Pancreas (tissue), 10 donors: ENCODE measurements at places on chromosomes 1 and 21. TPM values are rescaled to one million over a fixed set of nuclear protein-coding genes. Genes with fewer than 3 reads are reported as not detected.
A peak's percentile ranks its signal among the peaks of the same experiment; 100 is the strongest.

Gene OR2AK2
- total RNA-seq, result not detected

GRCh38 chr21:19198801-19199200 is 795.2 kb upstream of the TMPRSS15 start:
- DNase-seq, result no peak

GRCh38 chr21:37542512-37542911 is 175.9 kb downstream of the DYRK1A start:
- no peak for DNase-seq

Gene ZNF683
- 0.47 TPM for total RNA-seq

DNA sequence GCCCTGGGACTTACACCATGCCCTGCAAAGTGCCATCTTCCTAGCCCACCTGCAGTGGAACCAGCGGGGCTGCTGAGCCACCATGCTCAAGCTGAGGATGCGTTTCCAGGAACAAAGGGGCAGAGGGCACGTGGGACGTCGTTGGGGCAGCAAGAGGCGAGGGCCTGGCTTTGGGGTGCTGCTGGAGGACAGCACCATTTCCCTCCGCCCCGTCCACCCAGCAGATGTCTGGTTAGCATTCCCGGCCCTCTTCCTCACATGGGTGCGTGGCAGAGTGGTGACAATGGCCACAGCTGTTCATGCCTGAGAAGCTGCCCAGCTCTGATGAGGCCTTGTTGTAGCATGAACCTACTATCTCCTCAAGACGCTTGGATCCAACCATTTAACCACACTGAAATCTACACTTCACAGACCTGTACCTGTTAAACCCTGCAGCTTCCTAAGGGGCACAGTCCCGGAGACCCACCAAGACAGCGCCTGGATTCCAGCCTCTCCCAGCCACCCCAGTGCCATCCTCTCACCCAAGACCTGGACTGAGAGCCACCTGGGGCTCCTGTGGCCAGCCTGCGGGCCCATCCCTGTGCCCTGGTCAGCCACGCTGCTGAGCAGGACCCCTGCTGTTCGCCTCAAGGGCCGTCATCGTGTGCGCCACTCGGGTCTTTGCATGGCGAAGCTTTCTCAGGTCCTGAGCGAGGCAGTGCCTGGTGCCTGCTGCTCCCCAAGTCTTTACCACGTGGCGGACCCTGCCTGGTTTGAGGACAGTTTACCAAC is 33.2 kb downstream of the SLC45A1 start:
- DNase-seq, result no peak

DNA sequence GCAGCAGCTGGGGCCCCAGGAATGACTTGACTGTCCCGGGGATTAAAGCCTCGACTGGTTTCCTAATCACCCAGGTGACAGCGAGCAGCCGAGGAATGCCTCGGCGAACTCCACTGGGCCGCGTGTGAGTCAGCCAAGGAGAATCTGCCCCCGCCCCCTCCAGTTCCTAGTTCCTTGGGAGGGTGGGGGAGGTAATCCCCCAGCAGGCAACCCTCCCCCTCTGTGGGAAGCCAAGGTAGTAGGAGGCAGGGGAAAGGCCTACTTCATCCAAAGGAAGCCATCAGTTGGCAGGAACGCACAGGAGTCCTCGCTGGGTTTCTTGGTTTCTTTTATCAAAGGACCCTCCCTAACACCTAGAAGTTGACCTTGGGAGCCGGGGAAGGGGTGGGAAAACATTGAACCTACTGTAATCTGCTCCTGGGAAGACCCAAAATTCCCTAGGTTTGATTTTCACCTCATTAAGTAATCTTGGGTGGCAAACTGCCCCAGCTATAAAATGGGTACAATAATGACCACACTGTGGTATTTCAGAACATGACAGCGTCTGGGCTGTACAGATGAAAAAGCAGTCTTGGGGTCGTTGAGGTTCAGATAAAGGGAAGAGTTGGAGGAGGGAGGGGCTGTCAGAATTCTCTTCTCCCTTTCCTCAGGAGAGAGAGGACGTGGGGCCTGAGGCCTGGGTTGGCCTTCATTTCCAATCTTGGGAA is 1.4 kb downstream of the TENT5B start:
- DNase-seq, result peak; percentile 54

Gene PLPPR5
- total RNA-seq, result 0.06 TPM

DNA sequence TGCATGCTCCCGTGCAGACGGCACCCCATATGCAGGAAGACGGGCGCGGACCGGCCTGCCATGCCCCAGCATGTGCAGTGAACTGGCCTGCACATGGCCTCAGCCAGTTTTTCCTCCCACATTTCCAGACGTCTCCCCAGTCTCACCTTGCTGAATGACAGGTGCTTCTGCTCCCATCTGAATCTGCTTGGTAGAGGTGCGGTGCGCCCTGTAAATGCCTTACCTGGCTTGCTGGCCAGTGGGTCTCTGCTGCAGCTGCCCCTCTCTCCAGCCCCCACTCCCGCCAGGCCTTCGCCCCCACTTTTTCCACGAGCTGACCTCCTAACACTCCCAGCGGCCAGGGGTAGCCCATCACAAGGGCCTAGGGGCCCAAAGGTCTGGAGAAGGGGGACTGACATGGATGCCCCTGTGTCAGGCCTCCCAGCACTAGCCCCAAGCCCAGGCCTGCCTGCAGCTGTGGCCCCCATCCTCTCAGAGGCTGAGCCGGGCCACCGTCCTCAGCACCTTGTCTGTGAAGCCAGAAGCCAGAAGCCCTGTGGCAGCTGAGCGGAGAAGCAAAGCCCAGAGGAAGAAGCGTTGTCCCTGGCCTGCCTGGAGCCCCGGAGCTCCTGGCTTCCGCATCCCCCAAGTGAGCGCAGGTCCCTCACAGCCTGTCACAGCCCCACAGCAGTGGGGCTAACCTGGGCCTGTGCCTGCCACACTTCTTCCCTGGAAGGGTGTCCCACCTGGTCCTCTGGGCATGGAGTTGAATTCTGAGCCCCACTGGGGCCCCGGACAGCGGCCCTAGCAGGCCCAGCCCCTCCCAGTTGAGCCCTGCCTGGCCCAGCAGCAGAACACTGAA is 3.7 kb upstream of the SLC19A1 start:
- DNase-seq, result peak; percentile 62

Gene SLAMF6
- 0.38 TPM for total RNA-seq

GRCh38 chr1:165734906-165735305 is 33.8 kb downstream of the TMCO1 start:
- DNase-seq, result no peak

DNA sequence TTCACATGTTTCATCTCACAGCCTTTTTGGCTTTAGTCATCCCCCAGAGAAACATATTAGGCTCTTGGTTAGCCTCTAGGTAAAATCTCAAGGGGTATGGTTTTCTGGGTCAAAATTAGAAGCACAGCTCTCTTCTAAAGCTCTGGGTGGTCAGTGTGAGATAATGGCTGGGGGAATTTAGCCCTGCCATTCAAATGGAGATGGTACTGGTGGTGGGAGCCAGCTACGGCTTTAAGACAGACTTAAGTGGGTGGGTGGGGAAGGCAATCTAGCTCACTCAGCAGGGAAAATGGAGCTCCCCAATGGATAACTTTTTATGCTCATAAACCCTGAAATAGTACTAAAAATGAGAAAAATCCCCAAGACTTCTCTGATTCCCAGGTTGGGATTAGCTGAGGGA is 5.7 kb downstream of the TEX38 start:
- DNase-seq, result no peak

DNA sequence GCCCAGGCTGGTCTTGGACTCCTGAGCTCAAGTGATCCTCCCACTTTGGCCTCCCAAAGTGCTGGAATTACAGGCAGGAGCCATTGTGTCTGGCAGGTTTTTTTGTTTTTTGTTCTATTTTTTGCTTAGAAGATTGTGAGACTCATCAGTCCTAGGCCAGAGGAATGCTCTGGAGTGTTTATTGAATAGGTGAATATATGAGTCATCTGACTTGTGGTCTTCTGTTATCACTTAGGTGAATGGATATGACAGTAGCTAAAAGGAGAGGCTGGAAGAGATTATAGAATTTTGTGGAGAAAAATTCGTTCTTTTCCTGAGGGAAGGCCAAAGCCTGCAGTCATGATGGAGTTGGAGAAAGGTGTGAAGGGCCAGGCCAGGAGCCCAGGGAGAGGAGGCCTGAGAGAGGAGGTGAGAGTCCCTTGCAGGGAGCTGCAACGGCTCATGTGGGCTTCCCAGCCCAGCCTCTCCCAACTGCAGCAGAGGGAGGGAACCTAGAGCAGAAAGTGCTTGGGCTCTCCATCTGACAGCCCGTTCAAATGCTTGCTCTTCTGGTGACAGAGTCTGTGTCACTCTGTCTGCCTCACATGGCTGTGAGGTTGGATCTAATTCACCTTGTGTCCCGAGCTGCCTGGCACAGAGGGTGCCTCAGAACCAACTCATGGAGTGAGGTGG is 31.6 kb upstream of the ACOT11 start:
- DNase-seq, result no peak

Gene PSMA5
- 21.4 TPM for total RNA-seq

DNA sequence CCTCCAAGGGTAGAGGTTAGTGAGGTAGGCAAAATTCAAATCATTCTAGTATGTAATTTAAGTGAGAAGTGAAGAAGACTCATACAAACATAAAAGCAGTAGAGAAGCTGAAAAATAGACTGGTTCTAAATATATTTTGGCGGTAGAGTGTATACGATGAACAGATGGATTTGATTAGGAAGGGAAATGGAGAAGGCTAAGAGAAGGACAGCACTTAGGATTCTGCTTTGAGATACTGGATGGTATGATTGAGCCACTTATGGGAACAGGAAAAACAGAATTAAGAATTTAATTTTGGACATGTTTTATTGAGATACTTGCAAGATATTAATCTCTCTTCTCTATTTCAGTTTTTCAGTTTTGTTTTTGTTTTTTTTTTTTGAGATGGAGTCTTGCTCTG is 60.1 kb downstream of the EPB41 start:
- DNase-seq, result no peak

Gene GMEB1
- 4.6 TPM for total RNA-seq

- no peak for DNase-seq
Observed at GRCh38 chr1:100137602-100138001, 4.6 kb downstream of the TRMT13 start.

- DNase-seq, result no peak
Observed at GRCh38 chr1:159890390-159890789, 9.6 kb downstream of the CFAP45 start.

DNA sequence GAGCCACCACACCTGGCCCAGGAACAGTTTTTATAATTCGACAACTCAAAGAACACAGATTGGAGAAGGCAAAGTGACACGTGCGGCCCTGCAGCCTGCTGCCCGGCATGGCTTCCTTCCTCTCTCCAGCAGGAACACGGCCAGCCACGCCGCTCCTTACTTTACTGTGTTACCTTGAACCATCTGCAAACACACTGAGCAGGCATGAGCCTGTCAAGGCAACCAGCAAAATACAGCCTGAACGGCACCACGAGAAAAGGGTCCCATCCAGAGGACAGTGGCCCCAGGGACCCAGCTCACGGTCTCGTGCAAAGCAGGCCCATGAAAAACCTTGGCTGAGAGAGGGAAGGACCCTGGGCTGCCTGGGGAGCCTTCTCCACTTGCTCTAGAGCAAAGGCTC is 38.8 kb downstream of the NPHP4 start:
- no peak for DNase-seq

Gene RNF186
- 29.3 TPM for total RNA-seq

DNA sequence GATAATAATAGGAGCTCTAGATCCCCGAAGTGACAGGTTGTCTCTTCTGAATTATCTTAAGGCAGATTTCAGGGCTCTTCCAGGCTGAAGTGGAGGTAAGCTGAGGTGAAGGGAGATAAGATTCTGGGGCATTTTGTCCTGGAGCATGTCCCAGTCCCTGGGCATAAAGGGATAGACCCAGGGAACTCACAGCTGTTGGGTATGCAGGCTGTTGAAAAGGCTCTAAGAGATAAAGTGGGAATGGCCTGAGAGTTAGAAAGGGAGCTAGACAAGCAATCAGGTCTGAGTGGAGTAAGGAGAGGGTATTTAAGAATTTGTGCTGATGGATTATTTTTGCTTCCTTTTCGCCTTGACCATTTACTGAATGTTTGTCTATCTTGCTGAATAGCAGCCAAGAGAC is 123.7 kb downstream of the NOS1AP start:
- no peak for DNase-seq

Gene AGMAT
- 1.0 TPM for total RNA-seq

DNA sequence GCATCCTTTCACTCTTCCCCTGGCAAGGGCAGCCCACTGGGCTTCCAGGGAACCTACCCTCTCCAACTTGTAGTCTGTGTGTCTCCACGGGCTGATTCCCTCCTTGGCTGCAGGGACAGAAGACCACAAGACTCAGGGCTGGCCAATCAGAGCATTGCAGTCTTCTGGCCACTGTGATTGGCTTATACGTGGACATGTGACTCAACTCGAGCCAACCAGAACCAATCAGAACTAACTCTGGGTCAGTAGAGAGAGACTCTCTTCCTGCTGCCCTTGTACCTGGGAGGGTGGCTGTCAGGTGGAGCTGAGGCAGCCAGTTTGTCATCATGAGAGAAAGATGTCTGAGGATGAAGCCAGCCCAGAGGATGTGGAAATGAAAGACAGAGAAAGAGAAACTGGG is 64.0 kb downstream of the DHRS3 start:
- DNase-seq, result peak; percentile 0

DNA sequence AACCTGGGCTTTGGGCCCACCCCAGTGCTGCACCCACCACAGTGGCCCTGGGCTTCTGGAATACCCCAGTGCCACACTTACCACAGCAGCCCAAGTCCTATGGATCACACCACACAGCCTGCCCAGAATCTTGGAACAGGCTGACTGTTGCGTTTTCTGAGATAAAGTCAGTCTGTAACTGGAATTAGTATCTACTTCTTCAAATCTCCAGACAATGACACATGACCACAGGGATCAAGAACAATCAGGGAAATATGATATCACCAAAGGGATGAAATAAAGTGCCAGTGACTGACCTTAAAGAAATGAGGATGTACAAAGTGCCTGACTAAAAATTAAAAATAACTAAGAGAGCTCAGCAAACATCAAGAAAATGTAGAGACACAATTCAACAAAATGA is 239.7 kb upstream of the PLD5 start:
- no peak for DNase-seq

Gene ACOT11
- total RNA-seq, result 2.6 TPM

DNA sequence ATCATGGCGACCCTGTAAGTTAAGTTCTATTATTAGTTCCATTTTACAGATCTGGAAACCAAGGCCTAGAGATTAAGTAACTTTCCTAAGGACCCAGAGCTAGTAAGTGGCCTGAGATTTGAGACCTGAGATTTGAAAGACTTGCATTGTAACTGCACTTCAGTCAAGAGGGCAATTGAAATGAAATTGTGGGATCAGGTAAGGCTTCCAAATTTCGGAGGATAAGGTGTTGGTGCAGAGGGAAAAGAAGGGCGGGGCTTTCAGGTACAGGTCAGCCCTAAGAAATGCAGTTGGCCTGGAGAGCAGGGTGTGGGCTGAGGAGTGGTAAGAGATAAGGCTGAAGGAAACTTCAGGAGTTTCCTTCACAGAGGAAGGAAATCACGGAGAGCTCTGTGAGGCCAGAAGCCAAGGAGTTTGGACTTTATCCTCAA is 51.1 kb downstream of the SLC16A1 start:
- no peak for DNase-seq

- no peak for DNase-seq
Observed at GRCh38 chr1:63405987-63406386, 38.6 kb downstream of the ALG6 start.

Gene TM2D1
- total RNA-seq, result 20.5 TPM

- no peak for DNase-seq
Observed at GRCh38 chr1:231774719-231775335, 148.2 kb downstream of the DISC1 start.

Gene PROK1
- not detected for total RNA-seq

Gene MARK1
- 1.0 TPM for total RNA-seq

GRCh38 chr1:245356891-245357585 is 202.3 kb downstream of the KIF26B start:
- DNase-seq, result no peak

GRCh38 chr21:38343691-38344090 is 86.9 kb downstream of the KCNJ15 start:
- DNase-seq, result peak; percentile 88

Gene MNDA
- total RNA-seq, result 6.2 TPM

GRCh38 chr1:94765958-94766357 is 54.2 kb upstream of the SLC44A3 start:
- no peak for DNase-seq
